ENCODE measurements at places on chromosomes 1 and 21. TPM values are rescaled to one million over a fixed set of nuclear protein-coding genes. Genes with fewer than 3 reads are reported as not detected.

- no peak for DNase-seq
Measured at GRCh38 chr1:91736715-91737615, 149.0 kb downstream of the TGFBR3 start.

DNA sequence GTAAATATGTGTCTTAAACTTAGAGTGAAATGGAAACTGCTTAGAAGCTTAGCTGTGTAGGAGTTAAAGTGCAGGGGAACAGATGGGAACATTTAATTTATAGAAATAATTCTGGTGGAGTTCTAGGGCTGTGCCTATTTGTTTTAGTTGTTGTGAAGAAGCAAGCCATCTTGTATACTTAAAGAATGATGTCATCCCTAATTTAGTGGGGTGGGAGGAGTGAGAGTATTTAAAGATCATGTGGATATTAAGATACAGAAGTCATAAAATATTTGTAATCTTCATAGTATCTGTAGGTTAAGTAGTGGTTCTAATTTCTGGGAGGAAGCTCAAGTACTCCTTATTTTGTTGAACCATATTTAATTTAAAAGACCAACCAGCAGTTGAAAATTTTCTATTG lies 41.5 kb downstream of the BACH1 start:
- no peak for DNase-seq

KRTCAP2 gene
- 140 TPM for polyA plus RNA-seq

RABGAP1L gene
- 29.5 TPM for polyA plus RNA-seq

DNA sequence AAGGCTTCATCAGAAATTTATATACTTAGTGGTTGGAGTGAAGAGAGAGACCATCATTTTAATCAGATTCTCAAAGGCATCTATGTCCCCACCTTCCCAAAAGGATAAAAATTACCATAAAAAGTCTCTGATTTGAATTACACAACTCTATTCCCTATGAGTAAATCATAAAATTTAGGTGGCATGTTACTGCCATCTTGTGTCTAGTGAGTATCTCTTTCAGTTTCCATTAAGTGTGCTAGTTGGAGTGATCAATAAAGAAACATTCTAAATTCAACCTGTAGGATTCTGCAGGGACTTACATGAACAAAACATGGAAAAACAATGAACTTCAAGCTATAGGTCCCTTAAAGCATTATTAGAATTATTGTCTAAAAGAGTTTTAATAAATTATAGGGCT lies 655.4 kb downstream of the LTN1 start:
- peak; percentile 19 for DNase-seq

ACBD3 gene
- polyA plus RNA-seq: 59.2 TPM

- no peak for DNase-seq
Measured at GRCh38 chr1:157597959-157598667, at the start of gene FCRL4. FCRL4 (minus strand) TSS chr1:157598085; CDS start chr1:157597944, 141 bp downstream.

PRDX1 gene
- polyA plus RNA-seq: 387 TPM
